ENCODE measurements at places on chromosomes 6 and 20.
A peak's percentile ranks its signal among the peaks of the same experiment; 100 is the strongest.

DNA sequence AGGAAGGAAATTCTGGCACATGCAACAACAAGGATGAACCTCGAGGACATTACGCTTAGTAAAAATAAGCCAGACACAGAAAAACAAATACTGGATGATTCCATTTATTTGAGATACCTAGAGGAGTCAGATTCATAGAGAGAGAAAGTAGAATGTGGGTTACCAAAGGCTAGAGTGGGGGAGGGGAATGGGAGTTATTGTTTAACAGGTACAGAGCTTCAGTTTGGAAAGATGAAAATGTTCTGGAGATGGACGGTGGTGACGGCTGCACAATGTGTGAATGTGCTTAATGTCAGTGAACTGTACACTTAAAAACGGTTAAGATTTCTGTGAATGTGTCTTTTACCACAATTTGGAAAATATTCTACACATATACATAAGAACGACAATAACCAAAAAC, 33.9 kb upstream of the DSP start:
- H3K4me1 ChIP-seq: no peaks in the 10 kb centered on the region
- no peak overlapping the region for H3K27ac ChIP-seq
- DNase-seq: no peak
- H3K27me3 ChIP-seq: no peaks in the 10 kb centered on the region
- no peaks in the 10 kb centered on the region for H3K36me3 ChIP-seq
- H3K4me3 ChIP-seq: no peak overlapping the region

GRCh38 chr6:46051962-46052361, 36.3 kb upstream of the CLIC5 start:
- H3K4me1 ChIP-seq: no peaks in the 10 kb centered on the region
- H3K36me3 ChIP-seq: no peaks in the 10 kb centered on the region
- DNase-seq: no peak
- H3K27me3 ChIP-seq: no peaks in the 10 kb centered on the region
- no peak overlapping the region for H3K4me3 ChIP-seq

DNA sequence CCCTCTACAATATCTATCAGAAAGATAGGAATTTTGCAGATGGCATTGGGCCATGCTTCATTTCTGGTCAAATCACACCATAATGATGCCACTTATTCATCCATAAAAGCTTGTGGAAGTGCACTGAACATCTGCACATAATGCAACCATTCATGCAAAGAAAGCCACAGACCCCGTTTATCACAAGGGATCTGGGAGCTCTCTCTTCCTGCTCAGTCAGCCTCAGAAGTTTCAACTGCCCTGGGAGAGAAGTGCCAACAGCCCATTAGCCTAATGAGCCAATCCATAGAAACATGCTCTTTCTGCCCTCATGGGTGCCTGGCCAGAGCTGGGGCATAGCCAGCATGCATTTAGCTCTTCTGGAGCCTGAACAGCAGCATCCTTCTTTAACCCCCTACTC, 85.8 kb downstream of the SLC35F1 start:
- no peak overlapping the region for H3K4me3 ChIP-seq
- no peaks in the 10 kb centered on the region for H3K36me3 ChIP-seq
- DNase-seq: no peak

- no peaks in the 10 kb centered on the region for H3K36me3 ChIP-seq
- H3K4me3 ChIP-seq: no peak overlapping the region
- no peaks in the 10 kb centered on the region for H3K27me3 ChIP-seq
- peaks cover 8% of the 10 kb centered on the region for H3K4me1 ChIP-seq
- no peak overlapping the region for H3K27ac ChIP-seq
Observed at GRCh38 chr6:139376604-139377218, 2.3 kb upstream of the CITED2 start.

DNA sequence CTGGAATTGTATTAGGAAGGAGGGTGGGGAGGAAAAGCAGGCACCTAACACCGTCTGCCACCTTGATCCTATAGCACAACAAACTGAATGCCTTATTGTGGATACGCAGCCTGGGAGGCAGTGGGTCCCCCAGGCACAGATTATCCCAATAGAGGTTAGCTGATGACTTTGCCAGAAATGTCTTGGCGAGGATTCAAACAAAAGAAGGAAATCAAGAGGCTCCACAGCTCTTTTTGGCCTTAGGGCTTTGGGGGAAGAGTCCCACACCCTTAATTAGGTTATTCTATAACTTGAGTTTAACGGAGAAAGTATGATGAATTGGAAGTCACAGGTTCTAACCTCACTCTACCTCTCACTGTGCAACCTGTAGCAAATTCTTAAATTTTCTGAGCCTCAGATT, 102.0 kb downstream of the MRPL14 start:
- no peak for DNase-seq
- H3K27me3 ChIP-seq: peaks cover 7% of the 10 kb centered on the region
- H3K36me3 ChIP-seq: no peaks in the 10 kb centered on the region

GRCh38 chr6:128230267-128230989, 290.0 kb downstream of the PTPRK start:
- no peak for DNase-seq
- H3K4me3 ChIP-seq: no peak overlapping the region
- H3K27ac ChIP-seq: no peak overlapping the region
- no peaks in the 10 kb centered on the region for H3K4me1 ChIP-seq

DNA sequence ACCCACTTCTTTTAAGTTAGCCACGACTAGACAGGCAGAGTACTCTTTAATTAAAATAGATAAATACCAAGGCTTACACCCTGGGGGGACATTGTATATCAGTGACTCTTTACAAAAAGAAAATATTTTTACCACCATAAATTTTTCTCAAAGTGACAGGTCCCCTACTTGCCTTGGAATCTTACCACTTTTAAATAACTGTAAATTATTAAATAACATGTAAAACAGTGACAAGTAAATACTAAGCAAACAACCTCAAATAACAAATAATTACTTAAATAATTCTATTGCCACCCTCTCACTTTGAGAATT, 116.3 kb downstream of the OGFRL1 start:
- no peaks in the 10 kb centered on the region for H3K36me3 ChIP-seq
- H3K27ac ChIP-seq: no peak overlapping the region
- DNase-seq: no peak

GRCh38 chr6:1949538-1949937, 295.9 kb downstream of the GMDS start:
- no peak overlapping the region for H3K4me3 ChIP-seq
- no peaks in the 10 kb centered on the region for H3K27me3 ChIP-seq
- DNase-seq: no peak
- H3K36me3 ChIP-seq: no peaks in the 10 kb centered on the region
- no peak overlapping the region for H3K27ac ChIP-seq

GRCh38 chr6:37696841-37697662, 631 bp downstream of the MDGA1 start:
- H3K36me3 ChIP-seq: no peaks in the 10 kb centered on the region
- H3K27me3 ChIP-seq: peaks cover 19% of the 10 kb centered on the region
- peak; percentile 76 for DNase-seq
- peak overlapping the region; percentile 35 for H3K4me3 ChIP-seq
- H3K4me1 ChIP-seq: peaks cover 28% of the 10 kb centered on the region
- no peak overlapping the region for H3K27ac ChIP-seq

- H3K4me1 ChIP-seq: no peaks in the 10 kb centered on the region
- no peaks in the 10 kb centered on the region for H3K27me3 ChIP-seq
- no peak for DNase-seq
- no peak overlapping the region for H3K27ac ChIP-seq
- no peak overlapping the region for H3K4me3 ChIP-seq
Observed at GRCh38 chr6:169518451-169518850, 183.4 kb downstream of the WDR27 start.

Data from B cell (primary cell).